ENCODE measurements at places on chromosomes 1 and 21.

GRCh38 chr1:234730770-234731568 is 121.0 kb upstream of the IRF2BP2 start:
- DNase-seq, result no peak

DNA sequence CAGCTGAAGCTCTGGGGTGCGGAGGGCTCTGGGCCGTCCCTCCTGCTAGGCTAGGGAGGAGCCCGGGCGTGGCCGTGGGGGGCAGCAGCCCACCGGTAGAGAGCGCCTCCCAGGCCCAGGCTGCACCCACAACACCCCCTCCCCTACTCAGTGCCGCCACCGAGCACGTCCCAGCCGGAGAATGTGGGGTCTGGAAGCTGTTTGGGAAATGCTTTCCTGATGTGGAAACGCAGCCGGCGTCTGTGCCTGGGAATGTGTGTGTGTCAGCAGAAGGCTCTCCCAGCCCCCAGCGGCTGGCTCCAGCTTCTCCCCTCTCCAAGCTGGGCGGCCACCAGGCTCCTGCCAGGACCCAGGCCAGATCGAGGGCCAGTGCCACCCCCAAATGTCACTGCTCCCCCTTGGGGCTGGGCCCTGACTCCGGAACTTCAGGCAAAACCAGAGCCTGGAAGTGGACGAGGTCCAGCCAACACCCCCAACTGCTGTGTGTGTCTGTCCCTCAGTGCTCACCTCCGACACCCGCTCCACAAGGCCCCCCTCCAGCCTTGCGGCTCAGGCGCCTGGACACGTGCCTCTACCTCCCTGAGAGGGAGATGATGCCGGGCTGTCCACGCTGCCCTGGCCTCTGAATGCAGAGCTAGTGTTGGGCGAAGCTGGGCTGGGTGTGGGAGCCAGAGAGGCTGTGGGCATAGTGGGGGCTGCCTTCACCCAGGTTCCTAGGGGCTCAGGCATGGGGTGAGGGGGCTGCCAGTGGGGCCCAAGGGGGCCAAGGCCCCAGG is 74.7 kb downstream of the MEGF6 start:
- DNase-seq, result no peak

DNA sequence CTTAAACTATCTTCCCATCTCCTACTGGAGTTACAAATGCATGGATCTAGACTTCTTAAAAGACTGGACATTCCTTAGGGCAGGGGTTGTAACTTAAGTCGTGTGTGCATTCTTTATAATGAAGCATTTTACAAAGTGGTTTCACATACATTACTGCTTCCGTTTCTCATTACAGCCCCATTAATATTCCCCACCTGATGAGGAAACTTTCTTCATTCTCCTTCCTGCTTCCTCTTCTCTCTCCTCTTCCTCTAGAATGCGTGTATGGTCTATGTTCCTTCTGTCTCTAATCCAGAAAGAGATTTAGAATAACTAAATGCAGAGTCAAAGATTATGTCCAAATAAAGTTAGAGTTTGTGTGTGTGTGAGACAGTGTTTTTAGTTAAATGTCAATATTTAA is 1.8 kb upstream of the CAP1 start:
- no peak for DNase-seq

GRCh38 chr1:19488136-19488535 is 2.8 kb upstream of the CAPZB start:
- no peak for DNase-seq

- DNase-seq, result no peak
Measured at GRCh38 chr1:55654171-55654570, 439.0 kb upstream of the USP24 start.

- DNase-seq, result no peak
Measured at GRCh38 chr1:183300828-183301227, 114.8 kb downstream of the LAMC2 start.

GRCh38 chr1:117231748-117232373 is 21.1 kb upstream of the VTCN1 start:
- DNase-seq, result no peak

Data from kidney capillary endothelial cell (primary cell).